CD4-positive, alpha-beta memory T cell (primary cell): ENCODE measurements at places on chromosomes 7 and 10. TPM values are rescaled to one million over a fixed set of nuclear protein-coding genes. Genes with fewer than 3 reads are reported as not detected.

- H3K27me3 ChIP-seq, result no peaks in the 10 kb centered on the region
- no peak for DNase-seq
- peaks cover 12% of the 10 kb centered on the region for H3K36me3 ChIP-seq
- H3K27ac ChIP-seq, result no peak overlapping the region
- H3K4me3 ChIP-seq, result no peak overlapping the region
Measured at GRCh38 chr7:149023662-149024061, 4.6 kb downstream of the PDIA4 start.

The COL13A1 gene
- total RNA-seq, result not detected

The MMD2 gene
- not detected for total RNA-seq

DNA sequence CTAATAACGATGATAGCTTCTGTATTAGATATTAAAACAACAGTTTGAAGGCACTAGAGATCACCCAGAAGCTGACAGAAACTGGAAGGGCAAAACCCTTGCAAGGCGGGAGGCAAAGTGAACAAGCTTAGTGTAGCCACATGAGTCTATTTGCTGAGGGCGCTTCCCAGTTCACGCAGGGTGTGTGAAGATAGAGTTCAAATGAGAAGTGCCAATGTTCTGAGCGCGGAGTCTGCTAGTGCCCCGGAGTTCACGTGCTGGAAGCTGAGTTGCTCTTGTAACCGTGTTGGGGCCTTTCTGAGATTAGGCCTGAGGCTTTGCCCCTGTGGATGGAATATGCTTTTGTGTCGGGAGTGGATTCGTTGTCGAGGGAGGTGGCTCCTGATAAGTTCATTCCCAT, 16.6 kb upstream of the GTPBP4 start:
- peaks cover 10% of the 10 kb centered on the region for H3K4me1 ChIP-seq
- no peak overlapping the region for H3K27ac ChIP-seq
- no peak for DNase-seq
- H3K36me3 ChIP-seq, result no peaks in the 10 kb centered on the region
- no peak overlapping the region for H3K4me3 ChIP-seq
- no peaks in the 10 kb centered on the region for H3K27me3 ChIP-seq

DNA sequence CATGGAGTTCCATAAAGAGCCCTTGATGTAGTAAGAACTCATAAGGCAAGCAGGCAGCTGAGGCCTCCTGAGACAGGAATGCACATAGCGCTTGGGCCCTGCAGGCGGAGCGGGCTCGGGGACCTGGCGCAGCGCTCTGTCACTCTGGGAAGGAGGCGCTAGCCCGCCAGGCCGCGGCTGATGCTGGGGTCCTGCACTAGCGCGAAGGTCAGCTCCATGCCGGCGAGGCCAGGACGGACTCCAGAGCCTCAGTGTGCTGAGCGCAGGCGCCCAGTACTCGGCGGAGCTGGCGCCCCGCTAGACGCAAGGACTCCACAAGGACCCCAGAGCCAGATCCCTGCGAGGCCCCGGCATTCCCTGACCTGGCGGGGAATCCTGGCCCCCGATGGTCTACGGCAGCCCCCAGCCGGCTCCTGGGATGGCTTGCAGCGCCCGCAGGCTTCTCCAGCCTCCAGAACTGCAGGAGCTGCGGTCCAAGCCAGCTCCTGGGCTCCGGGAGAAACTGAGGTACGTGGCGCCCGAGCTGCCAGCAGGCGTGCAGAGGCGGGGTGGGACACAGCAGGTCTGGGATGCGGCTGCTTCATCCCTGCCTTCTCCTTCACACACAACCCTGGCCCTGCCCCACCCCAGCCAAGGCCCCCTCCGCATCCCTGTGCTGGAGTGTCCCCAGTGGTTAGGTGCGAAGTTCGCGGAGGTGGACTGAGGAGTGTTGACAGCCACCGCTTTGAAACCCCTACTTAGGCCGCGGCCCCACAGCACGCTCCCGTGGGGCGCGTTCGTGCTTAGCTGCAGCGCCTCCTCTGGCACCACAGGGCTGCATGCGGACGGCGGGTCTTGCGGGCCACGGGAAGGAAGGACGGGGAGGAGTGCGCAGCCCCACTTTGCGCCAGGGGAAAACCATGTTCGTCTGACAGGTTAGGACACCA, 761.5 kb upstream of the POM121L12 start:
- H3K36me3 ChIP-seq, result no peaks in the 10 kb centered on the region
- no peaks in the 10 kb centered on the region for H3K4me1 ChIP-seq
- no peak for DNase-seq

The NYAP1 gene
- 0.58 TPM for total RNA-seq

DNA sequence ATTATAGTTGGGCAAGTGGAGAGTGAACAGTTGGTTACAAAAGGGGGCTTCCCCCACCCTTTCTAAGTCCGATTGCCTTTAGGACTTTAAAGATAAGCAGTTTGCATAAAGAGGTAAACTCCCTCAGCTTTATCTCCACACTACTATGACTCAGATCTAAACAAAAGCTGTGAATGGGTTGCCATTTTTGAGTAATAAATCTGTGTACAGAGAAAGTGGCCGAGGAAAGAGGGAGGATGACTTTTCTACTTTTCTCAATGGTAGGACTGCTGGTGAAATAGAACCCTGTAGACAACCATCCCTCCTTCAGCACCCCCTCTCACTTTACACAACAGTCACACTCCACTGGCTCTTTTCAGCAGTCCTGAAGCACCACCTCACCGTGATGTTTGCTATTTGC, 71.2 kb downstream of the DNMBP start:
- no peak for DNase-seq
- H3K27ac ChIP-seq, result no peak overlapping the region
- H3K36me3 ChIP-seq, result no peaks in the 10 kb centered on the region
- no peak overlapping the region for H3K4me3 ChIP-seq
- H3K27me3 ChIP-seq, result no peaks in the 10 kb centered on the region

GRCh38 chr7:16891874-16892643, 10.3 kb upstream of the AGR3 start:
- H3K27ac ChIP-seq, result no peak overlapping the region
- no peaks in the 10 kb centered on the region for H3K27me3 ChIP-seq
- no peaks in the 10 kb centered on the region for H3K36me3 ChIP-seq
- H3K4me1 ChIP-seq, result no peaks in the 10 kb centered on the region
- DNase-seq, result no peak

GRCh38 chr10:4617589-4617988, 208.4 kb upstream of the AKR1E2 start:
- no peaks in the 10 kb centered on the region for H3K4me1 ChIP-seq
- no peak overlapping the region for H3K27ac ChIP-seq
- no peaks in the 10 kb centered on the region for H3K36me3 ChIP-seq
- no peak overlapping the region for H3K4me3 ChIP-seq
